ENCODE measurements at places on chromosomes 1 and 21.

GRCh38 chr1:247829656-247830055 is 5.7 kb upstream of the OR14A16 start:
- no peak for DNase-seq

GRCh38 chr1:113904293-113904673 is 316 bp downstream of the AP4B1 start:
- DNase-seq: no peak

DNA sequence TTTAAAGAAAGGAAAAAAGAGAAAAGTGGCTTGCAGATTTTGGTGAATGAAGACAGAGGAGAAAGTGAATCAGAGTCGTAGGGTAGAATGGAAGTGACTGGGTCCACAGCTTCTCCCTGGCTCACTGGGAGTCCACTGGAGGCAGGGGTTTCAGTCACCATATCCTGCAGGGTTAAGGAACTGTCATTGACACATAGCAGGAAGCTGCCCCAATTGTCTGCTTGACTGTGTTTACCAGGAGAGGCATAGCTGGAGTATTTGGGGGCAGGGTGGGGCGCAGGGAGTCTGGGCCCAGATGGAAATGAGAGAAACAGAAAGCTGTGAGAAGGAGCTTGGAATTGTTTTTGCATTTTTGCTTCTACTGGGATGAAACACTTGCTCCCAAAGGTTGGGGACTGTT is 228.8 kb upstream of the CSF3R start:
- no peak for DNase-seq

- no peak for DNase-seq
Measured at GRCh38 chr1:20480243-20480944, 5.6 kb downstream of the CAMK2N1 start.

- no peak for DNase-seq
Measured at GRCh38 chr21:32392299-32392879, 423 bp downstream of the URB1 start.

DNA sequence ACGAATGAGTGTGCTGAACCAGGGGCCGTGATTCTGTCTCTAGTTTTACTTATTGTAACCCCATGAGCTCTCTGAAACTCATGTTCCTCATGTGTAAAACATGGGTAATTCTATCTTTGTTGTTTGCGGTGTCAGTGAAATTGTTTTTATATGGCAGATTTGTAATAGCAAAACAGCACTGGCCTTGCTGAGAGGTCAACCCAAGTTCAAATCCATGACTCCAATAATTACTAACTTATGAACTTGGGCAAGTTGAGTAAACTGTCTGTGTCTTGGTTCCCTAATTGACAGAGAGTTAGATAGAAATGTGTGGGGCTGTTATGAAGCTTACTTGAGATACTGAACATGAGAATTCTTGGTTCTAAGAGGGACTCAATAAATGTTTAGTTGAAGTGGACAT is 17.8 kb downstream of the C1orf116 start:
- no peak for DNase-seq

DNA sequence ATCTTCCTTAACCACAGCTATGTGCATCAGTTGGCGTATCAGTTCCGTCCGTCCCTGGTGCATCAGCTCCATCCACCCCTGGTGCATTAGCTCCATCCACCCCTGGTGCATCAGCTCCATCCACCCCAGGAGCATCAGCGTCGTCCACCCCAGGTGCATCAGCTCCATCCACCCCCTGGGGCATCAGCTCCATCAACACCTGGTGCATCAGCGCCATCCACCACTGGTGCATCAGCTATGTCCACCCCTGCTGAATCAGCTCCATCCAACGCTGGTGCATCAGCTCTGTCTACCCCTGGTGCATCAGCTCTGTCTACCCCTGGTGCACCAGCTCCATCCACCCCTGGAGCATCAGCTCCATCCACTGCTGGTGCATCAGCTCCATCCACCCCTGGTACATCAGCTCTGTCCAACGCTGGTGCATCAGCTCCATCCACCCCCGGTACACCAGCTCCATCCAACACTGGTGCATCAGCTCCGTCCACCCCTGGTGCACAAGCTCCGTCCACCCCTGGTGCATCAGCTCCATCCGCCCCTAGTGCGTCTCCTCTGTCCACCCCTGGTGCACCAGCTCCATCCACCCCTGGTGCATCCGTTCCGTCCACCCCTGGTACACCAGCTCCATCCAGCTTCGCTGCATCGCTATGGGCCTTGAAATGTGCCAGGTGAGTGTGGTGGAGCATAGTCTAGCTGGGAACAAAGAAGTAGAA is 106.6 kb upstream of the ZBTB40 start:
- DNase-seq: no peak

DNA sequence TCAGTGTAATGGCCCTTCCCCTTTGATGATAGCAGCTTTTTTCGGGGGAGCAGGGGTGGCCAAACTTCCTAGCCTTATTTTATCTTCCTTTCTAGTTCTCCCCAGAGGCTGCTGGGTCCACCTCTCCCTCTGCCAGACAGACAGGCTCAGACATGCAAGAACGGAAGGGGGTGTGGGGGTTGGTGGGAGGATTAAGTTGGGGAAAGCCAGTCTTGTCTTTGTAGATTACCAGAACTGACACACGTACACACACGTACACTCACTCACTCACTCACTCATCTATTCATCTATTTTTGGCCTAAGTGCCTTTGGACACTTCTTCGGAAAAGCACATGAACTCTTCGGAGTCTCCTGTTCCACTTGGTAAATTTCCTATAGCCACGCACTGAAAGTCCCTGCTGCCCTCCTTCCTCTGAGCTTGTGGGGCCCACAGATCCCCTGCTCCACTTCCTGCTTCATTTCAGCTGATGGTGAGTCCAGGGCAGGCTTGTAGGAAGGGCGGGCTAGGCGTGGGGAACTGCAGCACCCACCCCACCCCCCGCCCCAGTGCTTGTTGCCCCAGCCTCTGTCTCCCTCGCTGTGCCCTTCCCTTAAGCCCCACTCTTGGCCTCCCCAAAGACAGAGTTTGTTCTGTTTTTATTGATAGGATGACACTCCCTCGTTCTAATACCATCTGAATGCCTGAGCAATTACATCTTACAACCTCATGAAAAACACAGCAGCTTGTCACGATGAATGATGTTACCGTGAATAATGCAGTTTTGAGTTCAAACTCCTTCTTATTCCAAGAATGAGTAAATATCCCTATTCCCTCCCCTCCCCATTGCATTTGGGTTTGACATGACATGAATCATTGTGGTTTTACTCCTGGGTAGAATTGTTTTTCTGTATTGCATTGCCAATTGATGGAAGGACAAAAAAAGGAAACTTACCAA is 60.7 kb upstream of the ATP5PO start:
- DNase-seq: no peak

DNA sequence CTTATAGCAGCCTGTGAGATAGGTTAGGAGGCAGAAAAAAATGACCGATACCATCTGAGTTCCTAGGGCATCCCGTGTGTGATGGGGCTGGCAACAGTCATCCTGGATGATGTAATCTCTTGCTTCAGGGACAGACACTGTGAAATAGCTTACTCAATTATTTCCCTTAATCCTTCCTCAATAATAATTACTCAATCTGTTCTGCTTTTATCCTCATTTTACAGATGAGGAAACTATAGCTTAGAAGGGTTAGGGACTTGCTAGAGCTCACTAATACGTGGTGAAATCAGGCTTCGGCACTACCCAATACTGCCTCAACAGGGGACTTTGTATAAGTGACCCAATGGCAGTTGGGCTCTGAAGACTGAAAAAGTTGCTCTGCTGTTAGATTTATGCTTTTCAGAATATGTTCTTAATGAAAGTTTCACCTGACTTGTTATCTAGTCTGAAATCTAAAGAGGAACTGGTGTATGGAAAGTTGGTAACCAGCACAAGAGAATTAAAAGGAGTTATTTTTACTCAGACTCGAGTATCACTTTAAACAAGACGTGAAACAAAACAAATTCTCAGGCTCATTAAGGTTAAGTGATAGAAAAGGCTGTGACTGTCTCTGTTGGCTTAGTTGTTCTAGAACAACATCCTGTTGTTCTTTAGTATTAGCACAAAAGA is 14.4 kb downstream of the CD55 start:
- no peak for DNase-seq

GRCh38 chr1:119702384-119702783 is 9.3 kb upstream of the PHGDH start:
- no peak for DNase-seq

- DNase-seq: no peak
Measured at GRCh38 chr1:6392809-6393399, 663 bp downstream of the ACOT7 start.

- no peak for DNase-seq
Measured at GRCh38 chr1:60234776-60235175, 161.2 kb upstream of the C1orf87 start.

GRCh38 chr1:181087400-181087901 is 1.0 kb upstream of the IER5 start:
- DNase-seq: no peak

GRCh38 chr21:39373634-39374033 is 24.7 kb upstream of the HMGN1 start:
- DNase-seq: no peak

- DNase-seq: no peak
Measured at GRCh38 chr1:145897969-145898368, 11.9 kb downstream of the ITGA10 start.

GRCh38 chr1:212727386-212728181 is 27.9 kb upstream of the BATF3 start:
- no peak for DNase-seq

- no peak for DNase-seq
Measured at GRCh38 chr1:18870957-18871356, 11.5 kb upstream of the TAS1R2 start.

DNA sequence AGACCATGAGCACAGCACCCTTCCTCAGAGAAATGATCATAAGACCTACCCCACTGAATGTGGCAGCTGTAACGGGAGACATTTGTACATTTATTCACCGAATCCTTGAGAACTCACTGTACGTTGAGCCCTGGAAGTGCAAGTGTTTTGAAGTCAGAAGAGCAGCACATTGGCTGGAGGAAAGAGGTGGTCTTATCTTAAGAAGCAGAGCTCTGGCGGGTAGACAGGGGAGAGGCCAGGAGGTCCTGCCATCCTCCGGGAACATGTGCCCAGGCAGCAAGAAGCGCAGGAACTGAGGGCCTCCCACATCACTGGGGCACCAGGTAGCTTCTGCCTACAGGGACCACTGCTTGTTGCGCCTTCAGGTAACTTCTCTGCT is 169.2 kb upstream of the IRF2BP2 start:
- no peak for DNase-seq

- peak; percentile 43 for DNase-seq
Measured at GRCh38 chr1:181317261-181317930, 165.9 kb upstream of the CACNA1E start.

DNA sequence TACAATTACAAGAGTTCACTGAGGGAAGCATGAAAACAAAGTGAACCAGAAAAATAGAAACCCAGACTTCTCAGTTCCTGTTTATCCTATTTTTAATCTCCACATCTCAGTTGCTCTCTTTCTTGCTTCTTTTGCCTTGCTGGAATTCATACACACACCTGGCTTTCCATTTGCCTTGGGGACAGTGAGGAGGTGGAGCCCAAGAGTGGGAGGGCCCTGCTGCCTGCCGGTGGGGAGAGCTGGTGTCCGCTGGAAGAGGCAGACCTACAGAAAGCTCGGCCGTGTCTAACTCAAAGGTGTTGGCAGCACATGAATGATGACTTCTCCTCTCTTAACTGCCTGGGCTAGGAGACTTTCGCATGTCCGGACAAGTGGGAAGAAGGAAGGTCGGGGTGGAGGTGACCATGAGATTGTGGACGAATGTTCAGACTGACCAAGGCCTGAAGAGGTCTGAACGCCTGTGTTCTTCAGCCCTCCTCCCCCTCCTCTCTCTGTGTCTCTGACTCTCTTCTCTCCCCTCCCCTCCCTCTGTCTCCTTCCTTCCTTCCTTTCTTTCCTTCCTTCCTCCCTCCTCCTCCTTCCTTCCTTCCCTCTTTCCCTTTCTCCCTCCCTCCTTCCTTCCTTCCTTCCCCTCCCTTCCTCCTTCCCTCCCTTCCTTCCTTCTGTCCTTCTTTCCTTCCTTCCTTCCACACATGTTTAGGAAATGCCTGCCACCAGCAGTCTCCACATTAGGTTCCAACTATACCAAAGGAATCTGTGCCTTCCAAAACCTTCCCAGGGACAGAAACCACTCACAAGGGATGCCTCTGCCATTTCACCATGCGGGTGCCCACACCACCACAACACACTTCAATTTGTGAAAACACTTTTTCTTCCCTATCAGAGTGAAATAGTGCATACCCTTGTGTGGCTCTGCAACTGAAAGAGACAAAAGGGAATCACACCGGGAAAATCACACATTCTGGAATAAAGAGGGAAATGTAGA is 157.3 kb upstream of the RUNX1 start:
- DNase-seq: no peak

GRCh38 chr1:98962156-98962555 is 42.5 kb downstream of the PLPPR5 start:
- DNase-seq: no peak

GRCh38 chr1:154847891-154848290 is 22.2 kb downstream of the KCNN3 start:
- DNase-seq: no peak

DNA sequence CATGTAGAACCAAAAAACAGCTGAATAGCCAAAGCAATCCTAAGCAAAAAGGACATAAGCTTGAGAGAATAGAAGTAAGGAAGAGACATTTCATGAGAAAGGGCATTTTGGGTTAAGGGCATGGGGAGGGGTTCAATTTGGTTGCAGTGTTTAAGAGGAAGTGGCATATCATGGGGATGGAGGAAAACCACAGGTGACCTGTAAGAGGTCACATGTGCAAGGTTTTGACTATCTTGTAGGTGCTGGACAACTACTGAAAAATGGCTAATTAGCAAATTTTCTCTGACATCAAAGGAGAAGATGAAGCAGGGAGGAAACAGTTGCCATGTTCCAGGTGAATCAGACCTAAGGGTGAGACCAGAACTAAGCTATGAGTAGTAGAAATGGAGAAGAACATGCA is 31.3 kb upstream of the ROR1 start:
- no peak for DNase-seq

GRCh38 chr21:46127239-46128105 is 27.9 kb downstream of the FTCD start:
- DNase-seq: no peak

DNA sequence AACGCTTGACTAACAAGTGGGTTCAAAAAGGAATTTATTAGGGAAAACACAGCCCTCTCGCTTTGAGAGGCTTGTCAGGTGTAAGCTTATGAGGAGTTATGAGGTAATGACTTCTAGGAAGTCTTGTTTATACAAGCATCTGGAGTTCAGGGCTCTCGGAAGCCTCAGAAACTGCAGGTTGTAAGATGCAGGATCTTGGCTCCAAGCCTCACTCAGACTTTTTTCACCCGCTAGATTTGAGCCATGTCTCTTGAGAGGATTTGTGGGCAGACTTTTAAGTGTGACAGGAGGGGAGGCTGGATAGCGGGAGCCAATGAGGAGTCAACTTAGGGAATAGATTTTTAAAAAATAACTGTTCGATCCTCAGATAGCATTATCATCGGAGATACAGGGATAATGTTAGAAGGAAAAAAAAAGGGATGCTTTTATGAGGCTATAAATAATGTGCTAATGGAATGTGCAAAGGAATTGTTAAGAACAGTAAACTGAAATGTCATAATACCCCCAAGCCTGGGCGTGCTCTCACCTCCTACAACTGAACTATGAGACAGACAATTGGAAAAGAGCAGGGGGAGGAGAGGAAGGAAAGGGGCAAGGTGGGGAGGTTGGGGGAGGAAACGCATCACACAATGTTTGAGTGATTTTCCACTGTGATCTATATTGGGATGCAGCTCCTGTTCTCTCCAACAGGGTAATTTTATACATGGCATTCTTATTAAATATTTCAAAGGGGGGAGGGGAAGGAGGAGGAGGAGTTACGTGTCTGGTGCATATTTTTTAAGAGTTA is 107.4 kb upstream of the ESRRG start:
- DNase-seq: no peak

- no peak for DNase-seq
Measured at GRCh38 chr21:39715804-39716397, 29.1 kb upstream of the IGSF5 start.

GRCh38 chr1:48530727-48531351 is 58.8 kb upstream of the SPATA6 start:
- peak; percentile 25 for DNase-seq

Measured in D721Med (cell line).